ENCODE measurements at places on chromosomes 3 and 15. TPM values are rescaled to one million over a fixed set of nuclear protein-coding genes. Genes with fewer than 3 reads are reported as not detected.

- no peak overlapping the region for H3K27ac ChIP-seq
- DNase-seq = no peak
- H3K4me1 ChIP-seq = no peaks in the 10 kb centered on the region
- H3K36me3 ChIP-seq = no peaks in the 10 kb centered on the region
- no peak overlapping the region for H3K4me3 ChIP-seq
- no peaks in the 10 kb centered on the region for H3K27me3 ChIP-seq
These were observed 35.8 kb upstream of the HERC1 start for GRCh38 chr15:63869371-63870042.

Gene ZNF502
- total RNA-seq = not detected

DNA sequence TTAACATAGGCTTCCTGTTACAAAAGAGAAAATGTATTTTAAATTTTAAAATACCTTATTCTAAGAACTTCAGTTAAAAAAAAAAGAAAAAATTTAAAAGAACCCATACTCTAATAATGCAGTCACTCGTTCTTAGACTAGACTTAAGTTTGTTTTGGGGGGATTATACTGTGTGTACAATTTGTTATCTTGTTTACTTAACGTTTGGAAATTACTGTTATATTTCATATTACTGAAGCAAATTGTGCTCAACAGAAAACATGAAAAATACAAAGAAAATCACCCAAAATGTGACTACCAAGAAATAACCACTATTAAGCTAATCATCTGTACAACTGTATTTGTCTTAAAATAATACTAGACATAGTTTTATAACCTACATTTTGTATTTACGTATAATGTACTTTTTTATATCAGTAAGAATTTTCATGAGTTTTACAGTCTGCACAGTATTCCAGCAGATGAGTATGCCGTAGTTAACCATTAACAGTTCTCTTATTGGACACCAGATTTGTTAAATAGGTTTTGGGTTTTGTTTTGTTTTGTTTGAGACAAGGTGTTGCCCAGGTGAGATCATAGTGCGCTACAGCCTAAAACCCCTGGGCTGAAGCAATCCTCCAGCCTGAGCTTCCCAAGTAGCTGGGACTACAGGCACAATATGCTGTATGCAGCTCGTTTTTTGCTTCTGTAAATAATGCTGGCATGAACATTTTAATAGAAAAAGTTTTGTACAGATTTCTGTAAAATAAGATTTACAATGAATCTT, 88.8 kb upstream of the CHD2 start:
- no peaks in the 10 kb centered on the region for H3K36me3 ChIP-seq
- peak overlapping the region; percentile 100 for H3K27ac ChIP-seq
- no peak for DNase-seq
- H3K4me1 ChIP-seq = peaks cover 36% of the 10 kb centered on the region
- H3K4me3 ChIP-seq = peak overlapping the region; percentile 44

Gene MAP1A
- 1.6 TPM for total RNA-seq

DNA sequence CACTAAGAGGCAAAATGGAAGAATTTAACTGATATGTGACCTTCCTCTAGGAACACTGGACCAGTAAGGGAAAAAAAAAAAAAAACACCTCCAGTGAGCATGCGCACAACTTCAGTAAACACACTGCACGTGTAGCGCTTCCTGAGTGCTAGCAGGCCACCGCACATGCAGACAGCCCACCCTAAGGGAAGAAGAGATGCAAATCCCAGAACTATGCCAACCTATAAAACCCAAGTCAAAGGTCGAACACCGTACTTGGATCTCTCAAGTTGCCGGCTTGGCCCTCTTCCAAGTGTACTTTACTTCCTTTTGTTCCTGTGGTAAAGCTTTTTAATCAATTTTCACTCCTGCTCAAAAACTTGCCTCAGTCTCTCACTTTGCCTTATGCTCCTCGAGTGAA, 64.5 kb upstream of the CADPS start:
- no peaks in the 10 kb centered on the region for H3K27me3 ChIP-seq
- H3K36me3 ChIP-seq = no peaks in the 10 kb centered on the region
- no peak overlapping the region for H3K4me3 ChIP-seq
- no peak for DNase-seq
- H3K4me1 ChIP-seq = no peaks in the 10 kb centered on the region
- no peak overlapping the region for H3K27ac ChIP-seq

DNA sequence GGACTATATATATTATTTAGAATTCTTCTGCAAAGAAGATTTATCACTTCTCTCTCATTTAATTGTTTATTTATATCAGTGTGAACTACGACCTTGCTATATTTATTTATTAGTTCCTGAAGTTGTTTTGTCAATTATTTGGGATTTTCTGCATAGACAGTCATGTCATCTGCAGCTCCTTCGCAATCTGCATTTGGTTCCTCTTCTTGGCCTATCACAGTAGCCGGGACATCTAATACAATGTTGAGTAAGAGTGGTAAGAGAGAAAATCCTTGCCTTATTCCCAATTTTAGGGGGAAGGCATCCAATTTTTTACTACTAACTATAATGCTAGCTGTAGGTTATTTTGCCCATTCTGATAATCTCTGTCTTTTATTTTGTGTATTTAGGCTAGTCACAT, 39.4 kb downstream of the FOXL2 start:
- H3K27me3 ChIP-seq = no peaks in the 10 kb centered on the region
- H3K36me3 ChIP-seq = no peaks in the 10 kb centered on the region
- no peak overlapping the region for H3K27ac ChIP-seq
- H3K4me1 ChIP-seq = peaks cover 4% of the 10 kb centered on the region
- no peak overlapping the region for H3K4me3 ChIP-seq

Gene IP6K1
- 39.8 TPM for total RNA-seq

Gene POLQ
- 11.9 TPM for total RNA-seq

GRCh38 chr3:156149876-156150275, 29.5 kb downstream of the KCNAB1 start:
- DNase-seq = no peak
- peaks cover 3% of the 10 kb centered on the region for H3K27me3 ChIP-seq
- H3K27ac ChIP-seq = no peak overlapping the region
- no peaks in the 10 kb centered on the region for H3K36me3 ChIP-seq

DNA sequence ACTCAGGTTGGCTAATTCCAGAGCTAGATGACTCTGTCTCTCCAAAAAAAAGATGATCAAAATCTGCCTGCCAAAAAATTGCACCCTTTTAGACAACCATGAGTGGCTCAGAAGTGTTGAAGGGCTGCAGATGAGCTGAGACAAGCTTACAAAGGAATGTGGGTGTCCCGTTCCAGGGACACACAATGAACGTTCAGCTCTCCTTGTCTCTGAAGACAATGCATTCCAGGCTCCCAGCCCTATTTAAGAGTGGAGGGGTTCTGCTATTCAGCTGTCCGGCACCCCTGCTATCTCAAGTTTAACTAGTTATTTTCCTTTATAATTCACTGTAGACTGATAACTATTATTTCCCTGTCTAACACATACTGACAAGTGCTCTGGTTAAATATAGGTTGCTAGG, 355.1 kb upstream of the WNT5A start:
- H3K4me3 ChIP-seq = no peak overlapping the region
- no peak for DNase-seq
- H3K27me3 ChIP-seq = no peaks in the 10 kb centered on the region

- DNase-seq = no peak
- no peak overlapping the region for H3K27ac ChIP-seq
- no peaks in the 10 kb centered on the region for H3K36me3 ChIP-seq
- H3K4me1 ChIP-seq = no peaks in the 10 kb centered on the region
- H3K4me3 ChIP-seq = no peak overlapping the region
- H3K27me3 ChIP-seq = no peaks in the 10 kb centered on the region
These were observed 293.6 kb downstream of the FGF12 start for GRCh38 chr3:192433704-192434103.

Gene TP63
- total RNA-seq = 0.51 TPM

Gene PPARG
- 88.1 TPM for total RNA-seq

Gene PLCD1
- 1.8 TPM for total RNA-seq

- H3K27ac ChIP-seq = no peak overlapping the region
- H3K36me3 ChIP-seq = no peaks in the 10 kb centered on the region
- no peak overlapping the region for H3K4me3 ChIP-seq
- no peaks in the 10 kb centered on the region for H3K4me1 ChIP-seq
- DNase-seq = no peak
These were observed 626.4 kb upstream of the GOLIM4 start for GRCh38 chr3:168722091-168722490.

Gene PCLAF
- total RNA-seq = 97.8 TPM

DNA sequence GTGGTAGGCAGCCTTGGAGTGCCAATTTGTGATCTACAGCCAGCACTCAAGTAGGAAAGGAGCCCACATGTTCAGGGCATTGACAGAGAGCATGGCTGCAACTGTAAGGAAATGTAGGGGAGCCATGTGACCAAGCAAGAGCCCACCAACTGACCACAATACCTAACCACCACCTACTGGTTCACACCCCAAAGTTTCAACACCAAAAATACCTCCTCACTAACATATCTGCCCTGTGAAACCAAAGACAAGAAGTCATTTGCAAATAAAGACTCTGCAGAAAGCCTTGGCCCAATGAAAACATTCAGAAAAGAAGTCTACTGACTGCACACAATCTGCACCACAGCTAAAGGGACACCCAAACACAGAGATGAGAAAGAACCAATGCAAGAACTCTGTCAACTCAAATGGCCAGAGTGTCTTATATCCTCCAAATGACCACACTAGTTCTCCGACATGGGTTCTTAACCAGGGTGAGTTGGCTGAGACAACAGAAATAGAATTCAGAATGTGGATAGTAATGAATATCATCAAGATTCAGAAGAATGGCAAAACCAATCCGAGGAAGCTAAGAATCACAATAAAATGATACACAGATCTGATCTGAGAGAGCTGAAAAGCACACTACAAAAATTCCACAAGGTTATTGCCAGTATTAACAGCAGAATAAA, 40.6 kb downstream of the SLC9C1 start:
- no peaks in the 10 kb centered on the region for H3K4me1 ChIP-seq
- H3K27me3 ChIP-seq = no peaks in the 10 kb centered on the region
- H3K27ac ChIP-seq = no peak overlapping the region
- H3K4me3 ChIP-seq = no peak overlapping the region
- no peaks in the 10 kb centered on the region for H3K36me3 ChIP-seq

Gene WDR72
- total RNA-seq = 0.03 TPM

Gene OCA2
- 0.13 TPM for total RNA-seq

Measured in Panc1 (cell line).